ENCODE measurements at places on chromosomes 5 and 9. TPM values are rescaled to one million over a fixed set of nuclear protein-coding genes. Genes with fewer than 3 reads are reported as not detected.

ADAMTSL2 gene
- 0.44 TPM for total RNA-seq

MED27 gene
- 14.3 TPM for total RNA-seq

FAM169A gene
- 26.1 TPM for total RNA-seq

MYMK gene
- total RNA-seq: not detected

SV2C gene
- not detected for total RNA-seq

LOX gene
- not detected for total RNA-seq

GALT gene
- 170 TPM for total RNA-seq

SLC22A4 gene
- total RNA-seq: not detected

RGS7BP gene
- total RNA-seq: not detected

TMEM171 gene
- not detected for total RNA-seq

ASS1 gene
- total RNA-seq: not detected

SUSD3 gene
- total RNA-seq: 62.1 TPM

KIF4B gene
- not detected for total RNA-seq

DDX4 gene
- not detected for total RNA-seq

NTRK2 gene
- total RNA-seq: not detected

POU5F2 gene
- total RNA-seq: 1.7 TPM

RANBP3L gene
- not detected for total RNA-seq

Measured in naive thymus-derived CD8-positive, alpha-beta T cell (primary cell).